ENCODE measurements at places on chromosomes 6 and 20.
A peak's percentile ranks its signal among the peaks of the same experiment; 100 is the strongest.

- DNase-seq = no peak
Observed at GRCh38 chr6:38588631-38589366, 50.9 kb downstream of the BTBD9 start.

GRCh38 chr6:167426651-167427050, 101.8 kb downstream of the TTLL2 start:
- DNase-seq = no peak

DNA sequence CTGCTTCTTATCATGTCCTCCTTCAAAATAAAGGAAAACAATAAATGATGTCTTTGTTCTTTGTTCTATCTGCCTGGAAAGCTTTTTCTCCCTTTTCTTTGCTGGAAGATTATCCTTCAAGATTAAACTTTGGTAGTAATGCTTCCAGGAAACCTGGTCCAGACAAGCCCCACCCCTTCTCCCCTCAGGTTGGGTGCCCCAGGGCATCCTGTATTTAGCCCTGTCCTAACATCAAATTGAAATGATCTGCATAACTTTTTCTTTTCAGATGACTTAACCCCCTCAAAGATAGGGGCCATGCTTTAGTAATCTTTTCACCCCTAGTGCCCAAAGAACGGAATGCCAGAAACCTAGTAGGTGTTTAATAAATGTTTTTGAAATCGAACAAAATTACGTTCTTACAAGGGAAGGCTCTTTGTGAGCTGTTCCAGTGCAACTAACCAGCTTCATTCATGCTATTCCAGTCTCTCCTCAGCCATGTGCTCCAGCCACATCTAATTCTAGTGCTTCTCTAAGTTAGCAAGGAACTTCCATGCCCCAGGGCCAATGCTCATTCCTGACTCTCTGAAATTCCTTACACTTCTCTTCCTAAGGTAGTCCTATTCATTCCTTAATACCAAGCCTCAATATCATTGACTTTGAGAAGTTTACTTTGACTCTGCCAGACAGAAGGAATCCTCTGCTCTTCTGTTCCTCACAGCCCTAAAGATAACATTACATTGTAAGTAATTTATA, 135.6 kb upstream of the BACH2 start:
- DNase-seq = no peak

DNA sequence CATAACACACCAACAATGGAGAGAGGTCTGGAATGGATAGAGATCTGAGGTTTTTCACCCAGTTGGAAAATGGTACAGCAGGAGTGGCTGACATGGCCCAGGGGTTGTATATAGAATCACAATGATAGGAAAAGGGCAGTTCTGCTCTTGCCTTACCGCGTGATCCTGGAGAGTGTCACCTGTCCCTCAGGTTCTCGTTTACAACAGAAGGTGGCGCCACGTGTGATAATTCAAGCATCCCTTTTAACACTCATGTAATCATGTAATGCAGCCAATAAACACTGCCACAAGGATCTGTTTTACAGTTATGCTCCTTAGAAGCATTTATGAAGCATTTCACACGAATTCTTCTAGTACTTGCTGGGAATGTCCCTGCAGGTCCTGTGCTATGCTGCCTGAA, 12.9 kb upstream of the WFDC2 start:
- no peak for DNase-seq

GRCh38 chr6:2007165-2007564, 238.2 kb downstream of the GMDS start:
- no peak for DNase-seq

DNA sequence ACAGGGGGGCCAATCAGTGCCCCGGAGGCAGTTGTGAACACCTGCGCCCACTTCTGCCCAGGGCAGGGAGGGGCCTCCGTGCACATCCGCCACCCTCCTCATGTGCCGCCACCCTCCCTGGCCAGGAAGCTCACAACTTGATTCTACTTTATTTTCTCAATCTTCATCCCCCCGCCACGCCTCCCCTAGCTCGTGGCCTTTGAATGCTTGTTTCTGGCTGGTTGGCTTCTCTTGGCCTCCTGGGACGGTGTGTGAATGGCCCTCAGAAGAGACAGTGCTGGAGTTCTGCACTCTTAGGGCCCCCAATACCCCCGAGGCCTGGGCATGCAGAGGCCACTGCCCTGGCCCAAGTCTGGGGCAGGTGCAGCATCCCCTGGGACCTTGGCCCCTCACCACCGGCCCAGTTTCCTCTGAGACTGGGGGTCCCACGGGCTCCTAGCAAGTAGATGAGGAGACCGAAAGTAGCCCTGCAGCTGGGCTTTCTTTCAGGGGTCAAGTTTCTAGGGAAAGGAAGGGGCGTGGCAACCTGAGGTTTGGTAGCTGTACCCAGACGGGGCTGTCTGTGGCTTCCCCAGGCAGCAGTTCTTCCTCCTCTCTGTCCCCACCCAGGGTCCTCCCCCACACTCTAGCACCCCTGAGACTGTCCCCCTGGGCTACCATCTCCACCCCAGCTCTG, 1.3 kb downstream of the RGS19 start:
- DNase-seq = no peak

GRCh38 chr6:11035616-11036350, 8.3 kb downstream of the ELOVL2 start:
- no peak for DNase-seq

DNA sequence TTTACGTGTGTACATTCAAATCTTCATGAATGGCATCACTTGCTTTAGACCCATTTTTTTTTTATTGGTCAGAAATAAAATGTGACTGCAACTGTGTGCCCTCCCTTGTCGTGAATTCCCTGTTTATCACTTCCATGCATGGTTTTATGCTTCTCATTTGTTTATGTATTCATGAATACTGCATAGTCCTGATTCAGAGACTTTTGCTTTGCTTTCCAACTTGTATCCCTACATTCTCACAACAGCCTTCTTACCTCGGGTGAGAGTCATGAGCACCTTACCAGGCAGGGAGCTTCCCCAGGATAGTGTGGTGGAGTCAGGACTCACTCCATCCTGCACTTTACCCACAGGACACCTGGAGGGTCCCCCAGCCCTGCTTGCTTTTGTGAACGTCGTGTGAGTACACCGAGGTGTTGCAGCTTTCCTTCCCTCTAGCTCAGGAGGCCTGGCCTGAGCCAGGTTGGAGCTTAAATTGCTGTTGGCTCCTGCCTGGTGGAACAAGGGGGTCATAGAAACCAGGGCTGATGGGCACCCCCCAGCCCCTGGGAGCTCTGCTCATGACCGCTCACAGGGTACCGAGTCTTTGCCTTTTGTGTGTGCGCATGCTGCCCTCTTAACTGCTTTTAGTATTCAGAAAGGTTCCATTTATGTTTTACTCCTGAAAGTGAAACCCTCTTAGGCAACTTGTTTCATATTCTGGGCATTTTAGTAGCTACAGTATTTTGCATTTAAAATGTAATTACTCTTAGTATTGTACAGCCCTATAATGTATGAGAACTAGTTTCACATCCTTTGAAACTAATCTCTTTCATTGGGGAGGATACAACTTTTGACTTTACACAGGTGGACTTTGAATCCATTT, 66.0 kb downstream of the CDS2 start:
- no peak for DNase-seq

- no peak for DNase-seq
Observed at GRCh38 chr6:164243949-164244348, 829.4 kb downstream of the QKI start.

DNA sequence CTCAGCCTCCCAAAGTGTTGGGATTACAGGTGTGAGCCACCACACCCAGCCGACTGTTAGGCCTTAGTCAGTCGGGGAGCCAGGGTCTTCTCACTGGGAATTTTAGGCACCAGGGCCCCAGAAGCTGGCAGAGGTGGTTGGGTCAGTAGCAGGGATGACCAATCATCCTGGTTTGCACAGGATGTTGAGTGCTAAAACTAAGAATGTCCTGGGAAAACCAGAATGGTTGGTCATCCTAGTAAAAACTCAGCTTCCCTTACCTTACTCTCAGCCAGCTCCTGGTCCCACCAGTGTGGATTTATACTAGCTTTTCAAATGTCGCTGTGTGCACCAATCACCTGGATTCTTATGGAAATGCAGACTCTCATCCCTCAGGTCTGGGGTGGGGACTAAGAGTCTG, 31.8 kb downstream of the KCNG1 start:
- DNase-seq = no peak

DNA sequence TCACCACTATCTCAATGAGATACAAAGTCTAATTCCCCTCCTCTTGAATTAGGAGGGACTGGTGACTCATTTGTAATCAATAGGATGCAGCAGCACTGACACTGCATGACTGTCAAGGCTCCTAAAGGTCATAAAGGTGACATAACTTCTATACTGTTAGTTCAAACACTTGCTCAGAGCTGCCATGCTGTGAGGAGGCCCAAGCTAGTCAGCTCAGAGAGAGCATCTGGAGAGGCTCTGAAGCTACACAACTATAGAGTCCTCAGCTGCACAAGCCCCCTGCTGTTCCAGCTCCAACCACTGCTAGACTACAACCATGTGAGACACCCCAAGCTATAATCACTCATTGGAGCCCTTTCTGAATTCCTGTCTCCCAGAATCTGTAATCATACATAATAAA, 17.0 kb upstream of the HEY2 start:
- DNase-seq = no peak

DNA sequence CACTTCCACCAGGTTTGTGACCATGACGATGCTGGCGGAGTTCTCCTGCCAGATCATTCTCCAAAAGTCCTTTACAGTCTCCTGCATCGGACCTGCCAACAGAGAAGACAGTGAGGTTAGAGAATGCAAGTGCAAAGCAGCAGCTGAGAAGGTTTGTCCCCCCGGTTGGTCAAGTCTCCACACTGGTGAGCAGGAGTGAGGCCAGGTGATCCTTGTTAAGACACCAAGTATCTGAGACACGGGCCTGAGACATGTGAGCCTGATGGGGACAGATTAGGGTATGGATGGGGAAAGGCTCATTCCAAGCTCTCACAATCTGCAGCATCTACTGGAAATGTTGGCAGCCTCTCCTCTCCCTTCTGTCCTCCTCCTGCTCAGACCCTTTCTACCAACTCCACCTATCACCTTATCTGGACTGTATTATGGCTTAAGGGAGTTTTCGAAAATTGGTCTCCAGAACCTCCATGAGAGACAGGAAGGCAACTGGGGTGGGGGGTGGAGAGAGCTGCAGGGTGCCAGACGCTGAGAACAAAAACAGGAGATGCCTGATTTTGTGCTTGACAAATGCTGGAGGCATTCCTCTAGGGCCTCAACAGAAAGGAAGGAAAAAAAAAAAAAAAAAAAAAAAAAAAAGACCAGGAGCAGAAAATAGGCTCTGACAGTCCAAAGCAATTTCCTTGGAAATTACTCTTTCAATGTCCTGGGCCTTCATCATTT, 500.4 kb upstream of the CHD6 start:
- no peak for DNase-seq

- no peak for DNase-seq
Observed at GRCh38 chr6:110083875-110084585, 95.4 kb downstream of the WASF1 start.

GRCh38 chr20:5931411-5931810, 18.9 kb downstream of the TRMT6 start:
- DNase-seq = no peak

- no peak for DNase-seq
Observed at GRCh38 chr6:99814230-99814928, 179.6 kb downstream of the MCHR2 start.

- DNase-seq = no peak
Observed at GRCh38 chr6:3784885-3785744, 33.6 kb upstream of the PXDC1 start.

- no peak for DNase-seq
Observed at GRCh38 chr6:351867-352289, 39.7 kb upstream of the IRF4 start.

GRCh38 chr6:143877584-143878271, 13.5 kb downstream of the ZC2HC1B start:
- DNase-seq = no peak

GRCh38 chr20:50646483-50646996, 44.8 kb downstream of the RIPOR3 start:
- peak; percentile 71 for DNase-seq

DNA sequence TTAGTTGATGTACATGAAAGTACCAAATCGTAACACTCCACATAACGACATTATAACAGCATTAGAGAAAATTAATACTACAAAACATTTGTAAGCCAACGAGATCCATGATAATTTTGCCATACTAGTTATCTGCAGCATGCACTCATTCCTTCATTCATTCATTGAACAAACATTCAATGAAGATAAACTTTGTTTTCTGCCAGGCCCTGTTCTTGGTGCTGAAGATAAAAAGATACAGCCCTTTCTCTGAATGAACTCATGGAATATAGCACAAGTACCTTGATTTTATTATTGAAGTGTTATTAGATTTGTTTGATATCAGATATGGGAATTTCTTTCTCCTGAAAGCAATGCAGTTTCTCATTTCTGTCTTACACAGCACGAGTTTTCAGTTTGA, 524.0 kb downstream of the TFAP2A start:
- no peak for DNase-seq

DNA sequence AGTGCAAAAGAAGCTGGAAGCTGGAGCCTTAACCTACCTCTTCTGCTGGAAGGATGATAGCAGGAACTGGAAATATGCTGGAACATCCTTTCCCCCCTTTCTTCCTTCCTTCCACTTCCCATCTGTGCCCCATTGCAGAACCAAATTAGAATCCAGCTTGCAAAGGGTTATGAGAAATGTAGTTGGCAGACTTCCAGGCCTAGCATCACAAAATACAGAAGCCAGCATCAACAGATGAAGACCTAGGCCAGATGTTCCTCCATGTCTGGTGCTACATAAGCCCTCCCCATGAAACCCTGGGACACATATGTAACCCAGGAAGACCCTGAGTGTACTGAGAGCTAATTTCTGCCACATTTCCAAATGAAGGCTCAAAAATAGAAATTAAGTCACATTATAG, 40.0 kb upstream of the TFAP2B start:
- DNase-seq = no peak

GRCh38 chr6:35058358-35058675, 82.8 kb downstream of the TCP11 start:
- DNase-seq = no peak

DNA sequence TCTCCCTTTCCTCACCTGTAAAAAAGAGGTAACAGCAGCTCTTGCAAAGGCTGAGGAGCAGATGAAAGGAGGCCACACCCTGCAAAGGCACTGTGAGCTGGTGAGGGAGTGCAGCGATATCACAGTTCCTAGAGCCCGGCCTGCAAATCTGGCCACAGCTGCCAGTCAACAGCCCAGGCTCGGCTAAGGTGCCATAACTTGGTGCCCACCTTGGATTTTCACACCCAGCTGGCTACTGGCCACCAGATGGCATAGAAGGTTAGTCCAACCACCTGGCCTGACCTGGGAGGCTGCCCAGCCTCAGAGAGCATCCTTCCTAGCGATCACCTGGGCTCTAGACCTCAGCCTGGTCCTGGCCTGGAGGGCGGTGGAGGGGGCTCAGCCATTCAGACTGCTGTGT, 46.8 kb downstream of the KCNB1 start:
- DNase-seq = no peak

DNA sequence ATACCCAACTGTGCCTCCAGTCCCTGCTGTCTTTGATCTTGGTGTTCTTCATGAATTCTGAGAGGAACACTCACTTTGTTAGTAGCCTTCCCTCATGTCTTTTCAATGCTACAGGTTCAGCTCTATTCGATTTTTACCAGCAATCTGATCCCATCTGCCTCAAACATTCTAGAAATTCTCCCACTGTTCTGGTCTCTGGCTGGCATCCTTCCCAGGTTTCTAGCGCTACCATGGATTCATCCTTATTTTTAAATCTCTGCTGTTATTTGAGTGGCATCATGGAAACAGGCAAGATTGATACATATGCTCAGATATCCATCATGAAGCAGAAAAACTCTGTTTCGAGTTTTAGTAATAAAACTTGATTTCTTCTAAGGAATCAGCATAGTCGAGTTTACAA, 94.8 kb downstream of the GRM1 start:
- DNase-seq = no peak

- DNase-seq = no peak
Observed at GRCh38 chr6:129269076-129269475, 386.1 kb downstream of the LAMA2 start.

GRCh38 chr6:25312703-25313102, 33.5 kb downstream of the CARMIL1 start:
- peak; percentile 35 for DNase-seq
